Left ventricle myocardium superior (tissue), 1 donor: ENCODE measurements at places on chromosomes 2 and 18. TPM values are rescaled to one million over a fixed set of nuclear protein-coding genes. Genes with fewer than 3 reads are reported as not detected.

- DNase-seq, result peak; percentile 60
These were observed 510 bp downstream of the RNF149 start for GRCh38 chr2:101307950-101308431.

DNA sequence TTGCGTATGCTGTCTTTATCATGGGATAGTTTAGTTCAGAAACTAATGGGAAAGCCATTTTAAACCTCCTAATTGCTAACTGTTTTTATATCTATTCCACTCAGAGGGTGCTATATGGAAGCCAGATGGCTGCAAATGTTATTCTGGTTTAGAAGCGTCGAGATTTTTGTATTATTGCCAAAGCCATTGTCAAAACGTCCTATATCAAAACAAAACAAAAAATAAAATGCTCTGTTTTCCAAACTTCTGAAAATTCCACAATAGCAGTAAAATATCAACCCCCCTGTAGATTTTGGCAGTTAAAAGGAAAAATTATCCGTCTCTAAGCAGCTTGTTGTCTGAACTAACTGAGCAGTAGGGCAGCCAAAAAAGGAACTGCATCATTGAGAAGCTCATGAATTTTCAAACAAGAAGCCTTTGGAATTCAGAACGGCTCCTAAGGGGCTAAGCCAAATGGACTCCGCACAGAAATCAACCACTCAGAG is 195.4 kb upstream of the CWC22 start:
- no peak for DNase-seq

GRCh38 chr2:219218217-219218731 is 484 bp downstream of the ABCB6 start:
- peak; percentile 79 for DNase-seq

DNA sequence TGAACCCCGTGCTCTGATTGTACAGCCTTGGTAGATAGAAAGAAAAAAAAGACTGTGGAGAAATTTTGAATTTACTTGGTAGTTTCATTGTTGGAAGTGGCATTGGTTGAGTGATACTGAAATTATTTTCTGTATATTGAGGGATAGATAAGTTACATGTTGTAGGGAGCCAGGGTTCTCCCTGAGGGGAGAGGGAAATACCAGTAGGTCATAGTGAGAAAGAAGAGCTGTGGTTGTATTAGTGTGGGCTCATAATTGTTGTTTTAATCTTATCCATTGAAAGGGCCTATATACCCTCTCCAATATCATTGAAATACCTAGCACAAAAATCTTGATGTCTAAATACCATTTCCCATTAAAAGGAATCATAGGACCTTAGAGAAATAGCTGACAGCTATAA is 16.9 kb upstream of the RAB31 start:
- no peak for DNase-seq

- no peak for DNase-seq
These were observed 11.3 kb downstream of the RMP24 start for GRCh38 chr18:35983818-35984217.

DNA sequence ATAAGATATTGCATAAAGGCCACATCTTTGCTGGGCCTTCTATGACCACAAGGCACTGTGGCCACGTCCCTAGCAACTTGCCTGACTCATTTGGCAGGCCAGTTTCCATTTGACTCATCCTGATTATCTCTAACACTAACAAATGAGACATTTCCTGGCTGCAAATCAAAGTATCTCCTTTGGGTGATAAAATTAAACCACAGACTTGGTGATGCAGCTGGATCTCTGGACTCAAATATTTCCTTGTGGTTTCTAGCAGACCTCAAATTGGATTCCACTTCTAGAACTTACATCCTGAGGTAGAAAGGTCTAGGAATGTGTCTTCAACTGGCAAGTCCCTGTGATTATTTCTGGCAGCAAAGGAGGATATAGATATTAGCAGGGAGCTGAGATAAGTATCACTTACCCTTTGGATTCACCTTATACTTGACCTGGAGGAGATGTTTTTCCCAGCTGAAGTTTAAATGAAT is 167.9 kb upstream of the NXPH2 start:
- no peak for DNase-seq

The PDE11A gene
- total RNA-seq, result 4.4 TPM

The PLEKHA3 gene
- 39.9 TPM for total RNA-seq

The TCF23 gene
- total RNA-seq, result 0.10 TPM

The CRACDL gene
- 4.0 TPM for total RNA-seq
